ENCODE measurements at places on chromosomes 4 and X.

GRCh38 chr4:177386278-177386815 lies 55.9 kb downstream of the AGA start:
- DNase-seq, result no peak

- DNase-seq, result no peak
Measured at GRCh38 chrX:50081282-50081889, 119.4 kb downstream of the AKAP4 start.

GRCh38 chr4:37966044-37966443 lies 5.8 kb downstream of the PTTG2 start:
- DNase-seq, result no peak

- DNase-seq, result no peak
Measured at GRCh38 chrX:96551322-96551872, 133.2 kb upstream of the DIAPH2 start.

- peak; percentile 50 for DNase-seq
Measured at GRCh38 chr4:95077864-95078263, 320.1 kb downstream of the BMPR1B start.

- DNase-seq, result no peak
Measured at GRCh38 chrX:66015900-66016689, 23.8 kb downstream of the VSIG4 start.

GRCh38 chr4:170025523-170026252 lies 507 bp downstream of the MFAP3L start:
- no peak for DNase-seq

DNA sequence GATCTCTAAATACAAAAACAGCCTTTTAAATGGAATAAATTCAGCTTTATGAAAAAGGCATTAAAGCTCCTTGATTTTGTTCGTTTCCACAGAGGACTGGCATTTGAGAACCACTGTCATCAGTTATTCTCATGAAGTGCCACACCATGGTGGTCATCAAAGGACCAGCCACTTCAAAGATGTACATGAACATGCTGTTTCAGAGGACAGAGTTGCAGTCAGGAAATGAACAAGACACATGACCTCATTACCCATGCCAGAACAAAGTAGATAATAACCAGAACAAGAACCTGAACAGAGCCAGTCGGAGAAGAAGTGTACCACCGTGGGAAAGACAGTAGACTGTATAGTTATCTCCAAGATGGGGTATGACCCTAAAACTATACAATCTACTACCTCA lies 122.7 kb upstream of the HSD17B10 start:
- DNase-seq, result no peak
